ENCODE measurements at places on chromosomes 7 and 10.

- DNase-seq, result no peak
Measured at GRCh38 chr10:1535301-1535965, 201.9 kb downstream of the ADARB2 start.

DNA sequence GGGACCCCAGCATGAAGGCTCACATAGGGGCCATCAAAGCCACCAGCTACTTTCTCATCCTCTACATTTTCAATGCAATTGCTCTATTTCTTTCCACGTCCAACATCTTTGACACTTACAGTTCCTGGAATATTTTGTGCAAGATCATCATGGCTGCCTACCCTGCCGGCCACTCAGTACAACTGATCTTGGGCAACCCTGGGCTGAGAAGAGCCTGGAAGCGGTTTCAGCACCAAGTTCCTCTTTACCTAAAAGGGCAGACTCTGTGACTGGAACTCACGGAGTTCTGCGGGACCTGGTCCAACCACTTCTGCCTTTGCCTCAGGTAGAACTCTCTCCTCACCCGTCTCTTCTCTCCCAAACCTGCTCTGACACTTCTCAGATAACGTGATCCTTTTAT, 945 bp downstream of the TAS2R40 start:
- no peak for DNase-seq

DNA sequence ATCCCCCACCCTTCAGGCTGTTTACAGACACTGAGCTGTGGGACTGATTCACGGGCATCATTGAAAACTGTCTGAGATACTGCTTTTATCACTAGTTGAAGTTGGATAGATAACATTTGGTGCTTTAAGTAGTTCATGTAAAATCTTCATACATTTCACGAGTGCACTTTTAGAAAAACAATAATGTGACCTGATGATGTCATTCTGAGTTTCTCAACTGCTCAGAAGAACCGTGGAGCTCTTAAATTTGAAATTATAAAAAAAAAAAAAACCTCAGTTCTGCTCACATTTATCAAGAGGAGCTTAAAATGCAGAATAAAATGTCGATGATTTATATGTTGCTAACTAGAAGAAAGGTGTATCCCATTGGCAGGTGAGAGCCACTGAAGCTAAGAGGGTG, 81.5 kb downstream of the GALNT11 start:
- DNase-seq, result no peak

DNA sequence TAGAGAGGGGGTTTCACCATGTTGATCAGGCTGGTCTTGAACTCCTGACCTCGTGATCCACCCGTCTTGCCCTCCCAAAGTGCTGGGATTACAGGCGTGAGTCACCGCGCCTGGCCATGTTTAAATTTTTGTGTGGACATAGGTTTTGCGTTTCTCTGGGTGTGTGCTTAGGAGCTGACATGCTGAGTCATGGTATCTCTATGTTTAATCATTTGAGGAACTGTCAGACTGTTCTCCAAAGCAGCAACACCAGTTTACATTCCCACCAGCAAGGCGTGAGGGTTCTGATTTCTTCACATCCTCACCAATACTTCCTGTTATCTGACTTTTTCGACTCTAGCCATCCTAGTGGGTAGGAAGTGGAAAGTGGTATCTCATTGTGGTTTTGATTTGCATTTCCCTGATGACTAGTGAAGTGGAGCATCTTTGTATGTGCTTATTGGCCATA, 153.7 kb downstream of the DNAJB6 start:
- DNase-seq, result no peak

DNA sequence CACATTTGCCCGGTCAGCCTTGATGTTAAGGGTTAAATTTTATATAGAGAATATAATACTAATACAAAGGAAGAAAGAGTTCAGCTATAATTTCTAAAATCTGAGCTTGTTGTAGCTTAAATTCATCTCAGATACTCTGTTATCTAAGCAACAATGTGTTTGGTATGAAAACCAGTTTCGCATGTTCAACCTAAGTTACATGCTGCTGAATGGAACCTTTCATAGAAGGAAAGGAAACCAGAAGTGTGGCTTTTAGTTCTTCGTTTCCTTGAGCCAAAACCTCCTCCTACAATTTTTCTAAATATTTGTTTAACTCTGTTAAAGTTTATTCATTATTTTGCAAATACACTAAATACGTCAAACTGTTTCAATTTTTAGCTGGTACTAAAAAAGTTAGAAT, 18.5 kb downstream of the AGR2 start:
- DNase-seq, result no peak

GRCh38 chr10:122673269-122673668, 26.4 kb downstream of the C10orf120 start:
- DNase-seq, result no peak

DNA sequence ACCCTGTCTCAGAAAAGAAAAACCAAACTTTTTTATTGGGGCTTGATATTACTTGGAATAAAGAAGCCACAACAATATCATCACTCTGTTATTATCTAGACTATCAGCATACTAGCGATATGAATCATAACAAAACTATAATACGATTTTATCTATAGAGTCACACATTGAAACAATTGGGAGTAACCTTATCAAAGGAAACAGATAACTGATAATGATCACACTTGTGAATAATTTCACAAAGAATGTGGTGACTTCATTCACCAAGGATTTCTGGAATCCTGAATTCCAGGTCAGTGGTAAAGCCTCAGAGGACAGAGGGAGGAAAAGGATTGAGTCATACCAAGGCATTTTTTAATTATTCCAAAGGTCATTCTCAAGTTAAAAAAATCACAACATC, 32.1 kb upstream of the NMT2 start:
- DNase-seq, result no peak

GRCh38 chr10:48210966-48211365, 63.5 kb downstream of the FRMPD2 start:
- DNase-seq, result no peak

DNA sequence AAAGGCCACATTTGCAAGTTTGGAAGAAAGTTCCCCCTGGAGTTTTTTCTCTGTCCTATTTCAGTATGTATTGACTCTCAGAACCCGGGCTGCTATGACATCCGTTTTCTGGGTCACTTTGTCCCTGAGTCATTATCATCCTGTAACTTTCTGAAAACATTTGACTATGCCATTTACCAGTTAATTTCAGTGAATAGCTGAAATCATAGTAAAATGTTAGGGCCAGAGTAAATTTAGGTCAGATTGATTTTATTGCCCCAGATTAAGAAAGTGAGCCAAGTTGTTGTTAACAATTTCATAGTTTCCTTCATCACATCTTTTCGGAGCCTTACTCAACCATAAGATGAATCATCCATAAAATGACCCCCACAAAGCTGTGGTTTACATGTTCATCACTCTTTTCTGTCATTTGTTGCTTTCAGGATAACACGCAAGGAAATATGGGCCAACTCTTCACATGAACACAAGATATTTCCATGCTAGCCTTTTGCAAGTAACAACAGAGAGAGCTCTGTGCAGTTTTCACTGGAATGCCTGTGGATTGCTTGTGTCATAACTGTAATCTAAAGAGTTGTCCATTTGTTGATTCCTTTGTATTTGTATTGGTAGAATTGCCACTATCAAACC, 3.9 kb upstream of the MACC1 start:
- no peak for DNase-seq

- DNase-seq, result no peak
Measured at GRCh38 chr7:154431045-154431444, 378.8 kb downstream of the DPP6 start.

DNA sequence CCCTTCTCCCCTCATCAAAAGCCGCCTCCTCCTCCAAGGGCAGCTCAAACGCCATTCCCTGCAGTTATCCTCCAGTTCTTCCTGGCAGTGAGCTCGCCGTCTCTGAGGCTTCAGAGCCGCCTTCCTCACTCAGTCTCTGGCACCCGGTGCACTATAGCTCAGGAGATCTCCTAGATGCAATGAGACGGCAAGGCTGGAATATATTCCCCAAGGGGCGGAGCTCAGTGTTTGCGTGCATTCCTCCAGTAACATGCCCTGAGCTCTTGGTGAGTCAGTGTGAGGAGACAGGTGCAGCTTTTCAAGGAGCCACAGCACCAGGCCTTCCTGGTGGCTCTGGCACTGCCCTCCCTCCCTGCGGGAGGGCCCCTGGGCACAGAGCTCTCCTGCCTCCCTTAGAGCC, 512.6 kb upstream of the FOXK1 start:
- no peak for DNase-seq

GRCh38 chr10:23063045-23063972, 32.1 kb upstream of the MSRB2 start:
- no peak for DNase-seq

DNA sequence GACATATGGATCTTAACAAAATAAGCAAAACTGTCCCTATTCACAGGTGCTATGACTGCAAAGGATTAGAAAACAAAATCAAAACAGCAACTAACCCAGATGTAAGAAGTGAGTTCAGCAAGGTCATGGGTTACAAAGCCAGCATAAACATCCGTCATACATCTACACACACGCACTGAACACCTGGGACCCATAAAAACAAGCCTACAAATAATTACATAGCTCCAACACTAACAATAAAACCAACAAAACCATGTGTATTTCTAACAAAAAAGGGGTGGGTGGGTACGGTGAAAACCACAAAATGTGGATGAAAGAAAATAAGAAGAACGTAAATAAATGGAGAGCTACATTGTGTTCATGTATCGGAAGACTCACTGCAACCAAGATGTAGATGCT, 256.8 kb downstream of the ELFN1 start:
- DNase-seq, result no peak

- DNase-seq, result no peak
Measured at GRCh38 chr10:17649836-17650235, 5.9 kb downstream of the STAM start.

DNA sequence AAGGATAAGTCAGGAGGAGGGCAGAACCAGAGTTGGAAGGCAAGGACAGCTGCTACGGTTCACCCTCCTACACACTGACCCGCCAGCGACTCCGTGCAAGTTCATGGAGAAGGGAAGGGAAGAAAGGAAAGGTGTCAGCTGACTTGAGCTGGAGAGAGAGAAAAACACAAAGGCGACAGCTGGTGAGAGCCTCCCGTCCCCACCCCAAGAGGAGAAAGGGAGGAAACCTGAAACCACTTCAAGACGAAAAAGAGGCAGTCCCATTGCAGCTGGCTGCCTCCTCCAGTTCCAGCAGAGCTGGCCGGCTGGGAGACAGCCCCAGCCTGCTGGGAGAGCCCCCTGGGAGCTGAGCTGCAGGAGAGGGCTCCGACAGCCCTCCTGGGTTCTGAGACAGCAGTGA, 75.2 kb downstream of the PARD3 start:
- DNase-seq, result peak; percentile 87

DNA sequence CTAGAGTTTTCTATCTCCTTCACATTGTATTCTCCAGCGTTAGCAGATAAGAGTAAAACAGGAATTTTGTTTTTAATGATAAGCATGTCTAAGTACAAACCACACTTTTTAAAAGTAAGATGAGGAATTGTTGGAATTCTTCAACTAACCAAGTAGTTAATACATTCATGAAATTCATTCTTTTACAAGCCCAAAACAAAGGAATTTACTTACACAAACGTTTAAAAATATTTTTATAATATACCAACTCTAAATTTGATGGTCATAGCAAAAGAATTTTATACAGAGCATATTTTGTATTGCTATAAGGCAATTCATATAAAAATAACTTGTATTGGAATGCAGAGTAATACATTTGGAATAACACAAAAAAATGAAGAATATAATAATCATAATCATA, 51.3 kb downstream of the TWIST1 start:
- no peak for DNase-seq

DNA sequence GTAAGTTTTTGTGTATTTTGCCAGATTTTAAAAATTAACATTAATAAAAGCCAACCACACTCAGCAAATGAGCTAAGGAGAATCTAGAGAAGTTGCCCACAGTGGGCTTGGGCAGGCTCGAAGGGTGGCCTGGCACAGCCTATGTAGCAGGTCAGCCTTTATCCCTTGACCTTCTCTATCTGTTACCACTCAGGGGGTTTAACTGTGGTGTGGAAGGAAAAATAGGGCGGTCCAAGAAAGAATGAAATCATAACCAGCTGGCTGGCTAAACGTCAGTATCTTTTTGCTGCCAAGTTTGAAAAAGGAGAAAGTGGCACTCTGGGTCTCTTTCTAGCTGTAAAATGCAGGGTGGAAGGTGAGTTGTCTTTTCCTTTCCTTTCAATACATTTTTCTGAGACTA, 130.3 kb upstream of the ASAH2 start:
- no peak for DNase-seq

DNA sequence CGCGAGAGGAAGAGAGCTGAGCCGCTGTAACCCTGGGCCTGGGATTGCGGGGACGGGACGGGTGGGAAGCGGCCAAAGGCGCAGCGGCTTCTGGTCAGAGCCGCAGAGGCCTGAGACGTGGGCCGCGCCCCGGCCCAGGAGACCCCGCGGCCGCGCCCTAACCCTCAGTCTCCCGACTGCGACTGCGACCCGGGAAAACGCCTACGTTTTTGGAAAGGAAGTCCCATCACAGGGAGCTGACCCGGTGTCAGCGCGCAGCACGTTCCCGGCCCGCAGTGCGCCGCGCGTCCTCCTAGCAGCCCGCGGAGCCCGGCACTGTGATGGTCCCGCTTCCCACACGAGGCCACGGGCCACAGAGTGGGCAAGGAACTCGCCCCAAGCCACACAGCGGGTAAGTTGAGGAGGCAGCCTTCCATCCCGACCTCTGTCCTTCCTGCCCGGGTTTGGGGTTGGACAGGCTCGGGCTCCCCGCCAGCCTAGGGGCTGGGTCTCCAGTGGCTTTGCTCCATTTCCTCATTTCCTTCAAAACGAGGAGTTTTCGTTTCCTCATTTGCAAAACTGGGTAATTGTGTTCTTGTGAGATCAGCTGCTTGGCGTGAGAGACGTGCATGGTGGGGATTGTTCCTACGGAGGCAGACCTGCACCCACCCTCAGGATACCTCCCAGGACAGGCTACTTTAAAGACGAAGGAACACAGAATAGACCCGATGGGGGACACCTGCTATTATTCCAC, 1.2 kb downstream of the GPNMB start:
- no peak for DNase-seq

GRCh38 chr10:17951868-17952371, at the start of gene SLC39A12:
SLC39A12 (plus strand) TSS chr10:17951918; CDS start chr10:17953277, 1,359 bp downstream.
- no peak for DNase-seq

DNA sequence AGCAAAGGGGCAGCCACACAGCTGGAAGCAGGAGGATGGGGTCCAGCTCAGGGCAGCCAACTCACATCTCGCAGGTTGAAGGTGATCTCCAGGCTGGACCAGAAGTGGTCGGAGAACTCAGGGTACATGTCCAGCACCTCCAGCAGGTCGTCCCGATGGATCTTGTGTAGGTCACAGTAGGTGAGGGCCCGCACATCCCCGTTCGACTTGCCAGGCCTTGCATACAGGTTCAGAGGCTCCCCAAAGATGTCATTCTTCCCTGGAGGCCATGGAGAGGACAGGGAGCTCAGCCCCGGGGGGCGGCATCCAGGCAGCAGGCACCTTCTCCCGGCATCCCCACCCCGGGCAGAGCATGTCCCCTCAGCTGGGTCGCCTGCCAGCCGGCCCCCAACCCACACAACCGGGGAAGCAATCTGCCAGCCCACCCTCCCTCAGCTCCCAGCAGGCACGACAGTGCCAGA, 29.3 kb downstream of the KCNH2 start:
- no peak for DNase-seq

GRCh38 chr7:17516771-17517170, 218.3 kb downstream of the AHR start:
- no peak for DNase-seq

Measured in NCI-H345 (cell line).